ENCODE measurements at places on chromosomes 12 and 14.

- DNase-seq, result no peak
Observed at GRCh38 chr12:64544371-64545080, 65.8 kb upstream of the RASSF3 start.

DNA sequence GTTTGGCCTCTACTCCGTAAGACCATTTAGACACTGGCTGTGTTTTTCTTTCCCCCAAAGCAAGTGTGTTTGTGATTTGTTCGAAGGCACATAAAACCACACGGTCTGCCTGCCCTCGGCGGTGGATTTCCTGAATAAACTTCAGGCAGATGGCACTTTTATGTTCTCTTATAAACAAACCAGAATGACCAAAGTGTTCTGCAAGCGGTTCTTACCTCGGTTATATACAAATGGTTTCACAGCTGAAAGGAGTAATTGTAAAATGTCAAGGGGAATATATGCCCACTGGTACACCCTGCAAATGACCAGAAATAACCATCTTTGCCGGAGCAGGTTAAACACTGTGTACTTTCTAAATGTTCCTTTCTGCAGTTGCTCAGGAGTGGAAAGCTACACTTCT, 1475.8 kb upstream of the TMEM132C start:
- no peak for DNase-seq

- no peak for DNase-seq
Observed at GRCh38 chr12:46933947-46934346, 108.2 kb upstream of the SLC38A4 start.

GRCh38 chr14:67641902-67642749, 22.4 kb downstream of the ARG2 start:
- DNase-seq, result no peak

- no peak for DNase-seq
Observed at GRCh38 chr12:98852181-98852580, 207.1 kb downstream of the APAF1 start.

DNA sequence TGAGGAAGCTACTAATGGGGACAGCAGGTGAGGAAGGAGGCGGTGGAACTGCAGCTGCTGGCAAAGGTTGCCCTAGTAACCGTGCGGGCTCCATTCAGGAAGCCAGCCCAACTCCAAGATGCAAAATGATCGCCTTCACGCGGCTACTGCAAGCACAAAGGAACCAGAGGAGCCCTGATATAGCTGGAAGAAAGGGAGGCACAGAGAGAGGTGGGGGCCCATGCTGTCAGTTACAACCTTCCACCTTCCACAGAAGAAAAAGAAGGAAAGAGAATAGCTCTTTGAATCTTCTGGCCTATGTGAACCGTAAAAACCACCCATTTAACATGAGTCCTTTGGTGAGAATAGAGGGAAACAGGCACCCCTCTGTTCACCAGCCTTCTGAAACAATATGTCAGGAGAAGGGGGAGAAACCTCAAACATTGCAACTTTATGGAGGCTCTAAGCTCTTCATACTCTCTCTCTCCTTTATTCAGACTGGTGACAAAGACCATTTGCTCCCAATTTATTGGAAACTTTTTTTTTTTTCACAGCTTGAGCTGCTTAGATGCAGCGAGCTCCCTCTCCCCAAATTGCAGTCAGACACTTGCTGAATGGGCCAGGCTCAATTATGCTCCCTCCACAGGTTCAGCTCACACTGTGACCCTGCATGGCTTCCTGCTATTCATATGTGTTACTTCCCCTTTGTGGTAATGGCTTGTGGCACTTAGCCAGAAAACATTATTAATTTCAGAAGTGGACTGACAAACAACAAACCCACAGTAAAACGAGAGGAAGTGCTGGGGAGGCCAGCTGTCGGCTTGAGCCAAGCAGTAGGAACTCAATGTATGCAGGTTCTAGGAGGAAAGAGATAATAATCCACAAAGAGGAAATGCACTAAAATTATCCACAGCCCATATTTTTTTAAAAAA, 6.2 kb downstream of the DUSP6 start:
- DNase-seq, result peak; percentile 80

DNA sequence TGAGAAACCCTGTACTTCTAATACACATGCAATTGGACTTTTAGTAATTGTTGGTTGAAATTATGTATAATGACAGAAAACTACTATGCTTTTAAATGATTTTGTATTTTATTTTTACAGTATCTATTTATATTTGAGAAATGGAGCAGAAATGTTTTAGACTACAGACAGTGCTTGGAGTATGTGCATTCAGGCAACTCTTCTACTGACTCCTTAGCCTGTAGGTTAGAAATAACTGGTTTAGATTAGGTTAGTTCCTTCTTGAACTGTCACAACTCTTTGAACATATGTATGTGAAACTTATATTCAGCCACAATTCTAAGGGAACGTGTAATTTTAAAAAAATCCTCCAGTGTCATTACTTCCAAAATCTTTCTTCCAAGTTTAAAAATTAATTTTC, 1.7 kb downstream of the FGFR1OP2 start:
- DNase-seq, result no peak

GRCh38 chr14:101109981-101110728, 206.6 kb upstream of the RTL1 start:
- no peak for DNase-seq

GRCh38 chr12:23671881-23672280, 277.6 kb downstream of the SOX5 start:
- DNase-seq, result no peak

DNA sequence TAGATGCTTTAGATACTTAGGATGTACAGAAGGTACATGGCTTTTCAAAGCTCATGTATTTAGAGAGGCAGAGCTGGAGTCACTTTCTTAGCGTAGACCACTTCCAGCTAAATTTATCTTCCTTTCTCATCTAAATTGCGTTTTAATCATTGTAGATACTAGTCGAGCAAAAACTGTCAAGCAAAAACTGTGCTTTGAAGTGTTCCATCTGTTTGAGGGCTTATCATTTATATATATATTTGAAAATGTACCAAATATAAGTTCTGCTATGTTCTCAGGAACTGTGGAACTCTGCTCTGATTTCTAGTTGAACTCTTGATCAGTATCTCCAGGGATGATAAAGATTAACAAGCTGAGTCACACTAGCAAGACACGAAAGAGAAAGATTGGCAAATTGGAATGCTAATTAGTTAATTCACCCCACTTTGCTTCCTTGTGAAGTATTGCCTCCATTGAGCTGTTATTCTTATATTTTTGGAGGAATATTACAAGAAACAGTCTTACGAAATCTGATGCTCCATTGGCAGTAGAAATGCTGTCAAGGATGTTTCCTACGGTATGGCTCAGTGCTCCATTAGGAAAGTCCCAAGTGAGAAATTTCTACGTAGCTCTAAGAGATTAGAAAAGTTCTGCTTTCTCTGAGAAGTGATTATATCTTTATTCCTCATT, 310.7 kb downstream of the AEBP2 start:
- no peak for DNase-seq

DNA sequence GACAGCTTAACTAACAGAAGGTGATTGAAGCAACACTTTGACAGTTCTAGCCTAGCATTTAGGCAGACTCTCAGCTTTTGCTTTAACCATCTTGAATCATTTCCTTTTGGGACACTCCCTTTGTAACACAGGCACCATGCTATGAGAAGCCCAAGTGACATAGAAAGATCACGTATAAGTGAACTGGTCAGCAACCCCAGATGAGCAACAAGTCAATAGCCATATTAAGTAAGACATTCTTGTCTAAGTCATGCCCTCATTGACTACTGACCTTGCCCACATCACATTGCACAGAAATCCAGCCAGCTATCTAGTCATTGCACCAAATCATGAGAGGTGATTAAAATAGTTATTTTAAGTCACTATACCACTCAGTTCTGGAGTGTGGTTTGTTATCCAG, 476.8 kb downstream of the TRHDE start:
- no peak for DNase-seq

DNA sequence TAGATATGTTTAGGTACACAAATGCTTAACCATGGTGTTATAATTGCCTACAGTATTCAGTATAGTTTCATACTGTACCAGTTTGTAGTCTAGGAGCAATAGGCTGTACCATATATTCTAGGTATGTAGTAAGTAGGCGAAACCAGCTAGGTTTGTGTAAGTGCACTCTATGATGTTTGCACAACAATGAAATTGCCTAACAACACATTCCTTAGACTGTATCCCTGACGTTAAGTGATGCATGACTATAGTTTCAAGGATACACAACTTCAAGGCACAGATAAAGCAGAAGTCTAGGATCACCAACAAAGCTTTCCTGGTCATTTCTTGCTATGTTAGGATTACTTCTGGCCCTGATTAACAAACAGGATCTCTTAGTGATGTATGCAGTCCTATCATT, 135.1 kb downstream of the SLC38A1 start:
- no peak for DNase-seq

GRCh38 chr12:127165567-127166392, 1101.2 kb upstream of the TMEM132C start:
- peak; percentile 89 for DNase-seq

GRCh38 chr12:54390668-54391551, 6.4 kb upstream of the ZNF385A start:
- peak; percentile 41 for DNase-seq

GRCh38 chr14:58987591-58987990, 200.9 kb upstream of the DAAM1 start:
- no peak for DNase-seq

DNA sequence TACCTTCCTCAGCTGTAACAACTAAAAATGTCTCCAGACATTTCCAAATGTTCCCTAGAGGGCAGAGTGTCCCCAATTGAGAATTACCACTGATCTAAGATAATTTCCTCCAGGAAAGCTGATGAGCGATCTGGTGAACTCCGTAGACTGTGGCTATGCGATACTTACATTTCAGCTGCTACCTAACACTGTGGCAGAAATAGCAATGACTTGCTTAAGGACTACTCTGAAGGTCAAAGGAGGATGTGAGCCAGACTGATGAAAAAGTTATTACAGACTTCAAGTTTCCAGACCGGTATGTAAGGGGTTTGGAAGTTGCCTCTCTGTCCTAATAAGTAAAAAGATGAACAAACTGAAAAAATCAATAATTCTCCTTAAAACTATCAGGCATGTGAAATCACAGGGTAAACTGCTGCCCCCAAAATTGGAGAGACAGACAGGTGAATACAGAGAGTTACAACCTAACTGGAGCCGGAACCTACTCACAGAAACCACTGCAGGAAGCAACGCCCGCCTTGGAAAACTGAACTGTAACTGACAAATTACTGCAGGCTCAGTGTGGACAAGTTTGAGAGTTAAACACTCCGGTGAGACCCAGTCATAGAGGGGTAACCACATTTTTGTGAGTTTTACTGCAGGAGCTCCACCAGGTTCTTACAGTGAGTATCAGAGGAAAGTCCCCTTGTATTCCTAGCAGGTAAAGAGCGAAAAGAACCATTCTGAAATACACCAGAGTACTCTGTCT, 60.0 kb upstream of the PARP11 start:
- no peak for DNase-seq

GRCh38 chr12:98578821-98579220, 14.7 kb upstream of the SLC25A3 start:
- no peak for DNase-seq

GRCh38 chr12:52667509-52667908, 12.7 kb downstream of the KRT1 start:
- DNase-seq, result no peak

GRCh38 chr12:125151284-125151683, 86.0 kb downstream of the AACS start:
- no peak for DNase-seq

DNA sequence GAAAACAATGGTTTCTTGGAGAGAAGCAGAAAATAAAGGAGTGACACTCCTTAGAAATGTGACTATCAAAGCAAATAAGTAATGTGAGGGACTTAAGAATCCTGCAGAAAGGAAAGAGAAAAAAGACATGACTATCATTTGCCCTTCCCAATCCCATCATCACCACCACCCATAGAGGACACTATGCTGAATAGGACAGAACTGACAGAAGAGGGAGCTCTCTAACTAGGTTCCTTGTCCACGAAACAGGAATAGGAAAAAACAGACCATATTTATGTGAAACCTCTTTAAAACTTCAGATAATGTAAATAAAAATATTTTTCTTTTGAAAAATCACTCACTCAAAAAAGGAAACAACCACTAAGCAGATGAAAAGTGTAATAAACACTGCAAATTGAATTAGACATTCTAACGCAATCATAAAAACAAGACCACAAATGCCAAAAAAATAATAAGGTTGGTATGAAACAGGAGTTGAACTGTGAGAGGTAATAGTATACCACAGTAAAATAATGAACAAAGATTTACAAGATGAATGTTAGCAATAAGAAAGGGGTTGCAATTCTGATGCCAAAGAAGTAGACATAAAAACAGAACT, 24.1 kb downstream of the KLRD1 start:
- no peak for DNase-seq

GRCh38 chr12:96506776-96507175, 17.4 kb downstream of the CFAP54 start:
- DNase-seq, result no peak

DNA sequence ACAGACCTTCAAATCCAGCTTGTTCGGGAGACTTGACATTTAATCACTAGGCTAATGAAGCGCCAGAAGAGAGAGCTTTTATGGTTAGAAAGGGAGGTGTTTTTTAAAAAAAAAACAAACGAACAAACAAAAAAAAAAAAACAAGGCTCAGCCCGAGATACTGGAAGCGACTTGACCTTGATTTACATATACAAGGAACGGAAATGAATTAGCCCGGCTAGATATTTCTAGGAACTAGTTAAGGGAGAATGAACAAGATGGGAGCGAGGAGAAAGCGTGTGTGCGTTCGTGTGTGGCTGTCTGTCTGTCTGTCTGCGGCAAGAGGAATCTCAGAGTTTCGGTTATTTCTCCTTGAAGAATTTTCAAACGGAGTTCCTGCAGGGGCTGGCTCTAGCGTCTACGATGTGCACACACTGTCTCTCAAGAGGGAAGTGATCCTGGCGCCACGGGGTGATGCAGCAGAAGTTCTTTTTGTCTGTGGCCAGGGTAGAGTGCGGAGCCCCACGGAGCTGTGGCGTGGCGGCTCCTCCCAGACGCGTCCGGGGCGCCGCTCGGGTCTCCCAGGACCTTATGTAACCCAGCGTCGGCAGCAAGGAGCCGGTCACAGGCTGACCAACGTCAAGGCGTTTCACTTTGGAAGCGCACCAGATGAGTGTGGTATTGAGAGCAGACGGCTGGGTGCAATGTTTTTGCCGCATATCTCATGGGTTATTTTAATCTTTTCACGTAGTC, 18.8 kb downstream of the SOCS2 start:
- DNase-seq, result peak; percentile 86

GRCh38 chr12:124326871-124327270, 32.0 kb downstream of the RFLNA start:
- no peak for DNase-seq

- DNase-seq, result no peak
Observed at GRCh38 chr14:75896341-75896740, 85.5 kb downstream of the TGFB3 start.

DNA sequence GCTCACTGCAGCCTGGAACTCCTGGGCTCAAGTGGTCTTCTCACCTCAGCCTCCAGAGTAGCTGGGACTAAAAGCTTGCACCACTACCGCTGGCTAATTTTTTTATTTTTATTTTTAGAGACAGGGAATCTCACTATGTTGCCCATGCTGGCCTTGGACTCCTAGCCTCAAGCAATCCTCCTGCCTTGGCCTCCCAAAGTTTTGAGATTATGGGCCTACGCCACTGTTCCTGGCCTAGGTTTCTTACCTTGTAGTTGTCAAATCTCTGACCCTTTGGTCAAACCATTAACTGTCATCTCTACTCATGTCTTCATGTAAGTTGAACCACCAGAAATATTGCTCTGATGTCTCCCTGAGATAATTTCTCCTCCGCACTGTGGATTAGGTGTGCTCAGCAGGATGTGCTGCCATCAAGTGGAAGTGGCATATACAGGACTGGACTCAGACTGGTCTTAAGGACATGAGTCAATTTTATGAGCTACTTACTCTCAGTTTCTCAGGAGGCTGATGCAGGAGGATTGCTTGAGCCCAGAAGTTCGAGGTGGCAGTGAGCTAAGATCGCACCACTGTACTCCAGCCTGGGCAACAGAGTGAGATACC, 28.5 kb downstream of the ACTR6 start:
- DNase-seq, result no peak

Data from heart right ventricle (tissue), 16 donors.